CD4-positive, alpha-beta T cell treated with Interleukin-6 for 4 hours (primary cell): ENCODE measurements at places on chromosomes 13 and 19.
A peak's percentile ranks its signal among the peaks of the same experiment; 100 is the strongest.

GRCh38 chr13:51697181-51697580 lies 106.8 kb downstream of the DHRS12 start:
- no peak for DNase-seq

- peak; percentile 88 for DNase-seq
Measured at GRCh38 chr13:76886292-76887075, at the start of gene KCTD12. Gene KCTD12, minus strand, starts transcription at chr13:76886405. Its CDS starts 257 bp downstream, at chr13:76886148.

GRCh38 chr13:112887151-112887550 lies 81.9 kb upstream of the MCF2L start:
- no peak for DNase-seq

DNA sequence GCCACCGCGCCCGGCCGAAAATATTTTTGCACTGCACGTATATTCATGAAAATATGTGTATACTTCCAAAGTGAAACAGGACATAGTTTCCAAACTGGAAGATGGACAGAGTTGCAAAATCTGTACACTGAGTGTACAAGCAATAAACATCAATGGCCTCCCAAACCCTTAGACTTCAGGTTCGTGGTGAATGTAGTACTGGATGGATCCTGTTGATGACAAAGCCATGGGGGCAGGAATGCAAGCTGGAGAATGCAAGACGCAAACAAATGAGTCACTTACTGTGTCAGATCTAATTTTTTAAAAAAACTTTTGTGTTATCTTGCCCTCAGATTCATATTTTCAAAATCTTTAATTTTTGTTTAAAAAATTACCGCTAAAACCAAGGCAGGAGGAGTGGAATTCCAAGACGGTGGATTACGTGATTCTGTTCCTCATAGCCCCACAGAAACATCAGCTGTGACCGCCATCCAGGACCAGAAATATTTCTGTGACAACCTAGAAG lies 12.7 kb upstream of the LILRA2 start:
- DNase-seq = no peak

DNA sequence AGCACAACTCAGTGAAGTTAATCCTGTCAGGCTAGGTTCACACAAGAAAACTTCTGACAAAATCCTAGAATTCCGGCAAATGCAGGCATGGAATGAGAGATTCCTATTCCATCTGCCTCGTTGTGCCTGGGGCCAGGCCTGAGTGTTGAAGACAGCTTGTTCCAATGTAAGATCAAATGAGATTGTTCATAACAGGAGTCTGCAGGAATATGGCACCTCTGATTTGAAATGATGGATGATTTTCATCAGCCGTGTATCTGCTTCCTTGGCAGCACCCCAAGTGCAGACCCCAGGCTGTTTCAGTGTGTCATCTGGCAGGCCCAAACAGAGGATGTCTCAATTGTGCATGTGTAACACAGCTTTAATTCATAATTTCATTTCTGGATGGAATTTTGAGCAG lies 35.3 kb upstream of the SACS start:
- no peak for DNase-seq

DNA sequence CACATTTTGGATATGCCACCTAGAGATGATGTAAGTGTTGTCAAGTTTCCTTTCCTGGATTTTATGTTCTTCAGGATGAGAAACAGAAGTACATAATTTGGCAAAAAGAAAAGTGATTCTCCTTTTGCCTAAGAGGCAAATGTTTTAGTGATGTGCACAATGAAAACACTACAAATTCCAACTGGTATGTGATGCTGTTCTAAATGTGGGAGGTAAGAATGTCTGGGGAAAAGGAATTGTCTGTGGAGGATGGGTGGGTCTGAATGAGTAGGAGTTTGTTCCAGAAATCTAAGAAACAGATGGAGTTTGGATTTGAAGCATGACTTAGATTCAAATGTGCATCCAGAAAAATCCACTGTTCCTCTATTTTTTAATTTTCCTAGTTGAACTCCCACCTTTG lies 473.6 kb upstream of the SPRY2 start:
- no peak for DNase-seq

DNA sequence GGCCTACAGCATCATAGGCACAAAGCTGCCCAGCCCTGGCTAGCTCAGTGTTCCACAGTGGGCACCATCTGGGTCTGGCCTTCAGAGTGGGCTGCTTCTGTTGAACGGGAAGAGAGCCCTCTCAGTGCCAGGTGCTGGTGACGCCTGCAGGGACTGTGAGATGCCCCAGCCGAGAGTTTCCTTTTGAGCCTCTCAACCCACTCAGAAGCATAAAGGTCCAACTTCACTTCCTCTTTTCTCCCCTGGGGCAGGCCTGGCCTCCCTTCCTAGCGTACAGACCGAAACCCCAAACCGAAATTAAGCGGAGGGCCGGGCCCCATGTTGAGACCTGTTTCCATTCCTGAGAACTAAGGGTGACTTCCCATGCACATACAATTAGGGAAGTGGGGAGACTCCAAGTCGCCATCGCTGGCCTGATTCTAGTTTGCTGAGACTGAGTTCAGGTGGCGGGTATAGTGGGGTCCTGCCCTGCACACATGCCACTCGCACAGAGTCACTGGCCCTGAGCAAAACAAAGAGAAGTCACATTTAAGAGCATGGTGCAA lies 6.9 kb downstream of the RAB8A start:
- DNase-seq = no peak

DNA sequence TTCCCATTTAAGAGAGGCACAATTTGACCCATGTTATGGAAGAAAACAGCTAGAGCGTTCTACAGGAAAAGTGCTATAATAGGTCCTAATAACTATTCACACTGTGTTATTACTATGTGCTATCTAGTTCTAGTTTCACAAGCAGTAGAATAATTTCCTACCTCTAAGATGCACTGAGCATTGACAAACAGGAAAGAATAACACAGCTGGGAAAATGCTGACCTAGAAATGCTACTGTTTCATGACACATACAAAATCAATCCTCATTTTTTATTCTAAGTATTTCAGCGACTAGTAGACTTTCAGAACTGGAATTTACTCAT lies 259.5 kb downstream of the ITGBL1 start:
- DNase-seq = no peak

DNA sequence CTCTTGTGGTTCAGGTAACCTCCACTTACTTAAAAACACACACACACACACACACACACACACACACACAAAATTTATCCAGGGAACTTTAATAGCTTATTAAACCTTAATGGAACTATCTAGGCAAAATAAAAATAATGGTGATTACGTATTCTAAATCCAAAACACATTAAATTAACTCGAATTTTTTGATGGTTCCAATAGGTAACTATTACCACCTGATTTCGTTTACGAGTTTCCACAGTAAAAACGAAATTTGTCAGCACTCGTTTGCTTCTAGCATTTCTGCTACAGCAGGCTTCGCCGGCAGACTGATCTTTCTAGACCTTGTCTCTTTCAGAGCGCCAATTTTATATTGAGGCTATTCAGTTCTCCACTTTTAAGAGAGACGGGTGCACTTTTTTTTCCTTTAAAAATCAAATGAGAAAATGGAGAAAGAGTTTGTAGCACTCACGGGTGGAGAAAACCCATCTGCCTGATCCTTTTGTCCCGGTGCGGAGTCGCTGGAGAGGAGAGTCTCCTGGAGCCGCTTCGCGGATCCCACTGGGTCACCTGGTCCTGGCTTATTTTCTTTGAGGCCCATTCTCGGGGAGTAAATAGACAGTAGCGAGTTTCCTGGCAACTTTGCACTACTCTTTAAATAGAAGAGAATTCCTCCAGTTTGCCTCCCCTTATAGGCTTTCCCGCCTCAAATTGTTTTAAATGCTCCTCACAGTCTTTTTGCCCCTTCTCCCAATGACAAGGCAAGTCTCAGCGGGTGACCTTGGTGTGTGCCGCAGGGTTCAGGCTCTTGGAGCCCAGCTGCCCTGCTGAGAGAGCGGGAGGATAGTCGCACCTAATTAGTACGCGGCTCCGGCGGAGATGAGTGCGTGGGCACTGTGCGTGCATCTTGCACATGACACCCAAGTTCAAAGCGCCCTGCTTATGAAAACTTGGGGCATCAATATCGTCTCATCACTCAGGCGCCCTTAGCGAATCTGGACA lies 117.0 kb downstream of the KCNRG start:
- DNase-seq = peak; percentile 36

GRCh38 chr19:2255982-2256685 lies at the start of gene JSRP1:
Gene JSRP1, minus strand, starts transcription at chr19:2256417. Its CDS starts 1,103 bp downstream, at chr19:2255314.
- no peak for DNase-seq

- no peak for DNase-seq
Measured at GRCh38 chr13:98853771-98854221, 101.3 kb upstream of the SLC15A1 start.

GRCh38 chr19:3115916-3116602 lies 19.8 kb upstream of the GNA15 start:
- DNase-seq = no peak

DNA sequence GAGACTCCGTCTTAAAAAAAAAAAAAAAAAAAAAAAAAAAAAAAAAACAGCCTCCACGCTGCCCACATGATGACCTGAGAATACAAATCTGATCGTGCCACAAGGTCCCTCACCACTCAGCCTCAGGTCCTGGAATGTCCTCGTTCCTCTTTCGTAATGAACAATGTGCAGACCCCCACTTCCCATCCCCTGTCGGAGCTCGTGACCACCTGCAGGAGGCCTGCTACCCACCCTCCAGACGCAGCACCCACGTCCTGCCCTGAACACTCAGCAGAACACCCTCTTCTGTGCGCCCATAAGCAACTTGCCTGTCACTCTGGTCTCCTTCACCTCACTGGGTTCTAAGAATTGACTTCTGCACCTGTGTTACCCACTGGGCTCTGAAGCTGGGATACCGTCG lies 166.4 kb downstream of the KATNAL1 start:
- DNase-seq = no peak

- DNase-seq = no peak
Measured at GRCh38 chr13:111629926-111630325, 309.5 kb downstream of the TEX29 start.

- DNase-seq = no peak
Measured at GRCh38 chr13:41543664-41544300, 86.4 kb downstream of the RGCC start.

GRCh38 chr13:34124666-34125306 lies 306.8 kb downstream of the RFC3 start:
- no peak for DNase-seq
